ENCODE measurements at places on chromosomes 2 and 18. TPM values are rescaled to one million over a fixed set of nuclear protein-coding genes. Genes with fewer than 3 reads are reported as not detected.

NEURL3 gene
- total RNA-seq = 1.2 TPM

SERPINB5 gene
- not detected for total RNA-seq

TMEM247 gene
- total RNA-seq = not detected

NT5DC4 gene
- total RNA-seq = not detected

RBBP8 gene
- total RNA-seq = 62.8 TPM

ADAM23 gene
- total RNA-seq = 0.18 TPM

GPR45 gene
- total RNA-seq = not detected

SETBP1 gene
- total RNA-seq = 0.23 TPM

NETO1 gene
- total RNA-seq = not detected

LINC00305 gene
- total RNA-seq = not detected

NEU2 gene
- total RNA-seq = not detected

VWA3B gene
- total RNA-seq = not detected

UPP2 gene
- not detected for total RNA-seq

ALK gene
- not detected for total RNA-seq

- DNase-seq = no peak
Measured at GRCh38 chr18:69838620-69839411, 108.9 kb downstream of the CD226 start.

GRCh38 chr2:162025121-162025911 is 48.7 kb downstream of the DPP4 start:
- DNase-seq = no peak

DNA sequence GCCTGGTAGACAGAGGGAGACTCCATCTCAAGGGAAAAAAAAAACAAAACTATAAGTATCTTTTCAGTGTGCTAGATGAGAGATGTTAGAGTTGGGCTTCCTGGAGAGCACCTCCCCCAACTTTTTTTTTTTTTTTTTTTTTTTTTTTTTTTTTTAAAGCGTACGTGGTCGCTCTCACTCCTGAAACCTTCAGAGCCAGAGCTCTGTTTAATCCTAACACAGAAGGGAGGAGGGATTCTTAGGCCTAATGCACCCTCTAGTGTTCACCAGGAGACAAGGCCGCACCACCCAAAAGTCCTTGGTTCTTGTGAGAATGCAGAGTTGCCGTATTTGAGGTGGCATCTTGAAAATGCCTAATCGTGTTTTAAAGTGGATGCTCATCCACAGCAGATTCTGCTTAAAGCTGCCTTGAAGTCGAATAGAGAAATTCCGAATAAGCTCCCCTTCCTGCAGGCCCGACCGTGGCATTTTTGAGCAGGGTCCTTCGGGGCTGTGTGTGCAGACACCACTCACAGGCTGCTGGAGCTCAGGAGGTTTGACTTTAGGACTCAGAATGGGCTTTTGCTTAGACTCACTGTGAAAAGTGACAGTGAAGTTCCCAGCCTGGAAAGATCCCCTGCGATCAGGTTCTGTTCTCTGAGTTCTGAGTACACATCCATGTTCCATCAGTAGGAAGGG is 252.6 kb downstream of the AGAP1 start:
- DNase-seq = peak; percentile 50

DNA sequence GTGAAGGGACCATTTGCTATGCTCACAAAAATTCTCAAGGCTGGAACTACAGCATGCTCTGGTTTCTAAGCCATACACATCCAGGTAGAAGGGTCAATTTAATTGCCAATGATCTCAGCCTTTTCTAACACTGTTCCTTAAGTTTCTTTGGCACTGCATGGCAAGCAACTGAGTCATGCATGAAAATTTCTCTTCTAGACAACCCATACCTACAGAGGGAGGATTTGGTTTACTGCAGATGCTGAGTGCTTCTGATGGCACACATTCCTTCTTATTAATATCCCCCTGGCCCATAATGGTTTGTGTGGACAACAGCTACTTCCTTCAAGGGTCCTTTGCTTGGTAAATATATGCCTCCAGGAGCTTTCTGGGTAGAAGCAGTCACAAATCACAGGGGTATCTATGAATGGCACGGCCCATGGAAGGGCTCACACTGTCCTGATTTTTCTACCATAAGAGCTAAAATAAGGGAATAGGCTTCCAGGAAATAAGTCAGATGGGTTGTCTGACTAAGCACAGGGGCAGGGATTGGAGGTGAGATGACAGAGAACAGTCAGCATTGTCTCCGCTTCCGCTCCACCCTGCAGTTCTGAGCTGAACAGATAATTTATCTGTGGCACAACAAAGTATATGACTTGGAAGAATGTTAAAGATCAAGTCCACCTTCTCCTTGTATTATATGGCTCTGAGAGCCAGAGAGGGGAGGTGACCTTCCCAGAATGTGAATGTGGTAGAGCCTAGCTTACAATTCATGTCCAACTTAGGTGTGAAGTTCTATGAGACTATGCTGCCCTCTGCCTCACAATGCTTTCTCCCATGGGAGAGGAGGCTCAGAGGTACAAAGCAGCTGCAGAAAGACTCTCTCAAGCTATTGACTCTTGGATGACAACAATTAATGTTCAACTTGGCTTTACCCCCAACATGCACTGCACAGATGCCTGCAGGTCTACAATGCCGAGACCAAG is 199.2 kb upstream of the TNP1 start:
- DNase-seq = no peak

GRCh38 chr2:3876685-3877084 is 173.3 kb downstream of the DCDC2C start:
- DNase-seq = no peak

- no peak for DNase-seq
Measured at GRCh38 chr2:47658646-47659320, 124.2 kb upstream of the MSH6 start.

DNA sequence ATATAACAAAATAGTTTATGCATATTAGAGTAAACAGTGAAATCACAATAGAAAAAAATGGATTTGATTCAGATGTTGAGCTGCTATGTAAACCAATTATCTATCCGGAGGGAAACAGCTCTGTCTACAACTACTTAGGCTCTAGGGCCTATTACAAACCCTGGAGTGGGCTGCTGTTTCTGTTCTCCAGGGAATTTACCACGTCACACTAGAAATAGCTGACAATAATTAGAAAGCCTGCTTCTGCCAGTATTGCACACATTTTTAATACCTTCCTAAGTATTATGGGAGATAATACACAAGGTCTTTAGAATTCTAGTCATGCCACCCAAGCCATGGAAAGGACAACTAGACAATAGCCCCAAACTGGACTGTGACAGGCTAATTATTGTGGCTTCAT is 411.1 kb downstream of the FIGN start:
- no peak for DNase-seq

DNA sequence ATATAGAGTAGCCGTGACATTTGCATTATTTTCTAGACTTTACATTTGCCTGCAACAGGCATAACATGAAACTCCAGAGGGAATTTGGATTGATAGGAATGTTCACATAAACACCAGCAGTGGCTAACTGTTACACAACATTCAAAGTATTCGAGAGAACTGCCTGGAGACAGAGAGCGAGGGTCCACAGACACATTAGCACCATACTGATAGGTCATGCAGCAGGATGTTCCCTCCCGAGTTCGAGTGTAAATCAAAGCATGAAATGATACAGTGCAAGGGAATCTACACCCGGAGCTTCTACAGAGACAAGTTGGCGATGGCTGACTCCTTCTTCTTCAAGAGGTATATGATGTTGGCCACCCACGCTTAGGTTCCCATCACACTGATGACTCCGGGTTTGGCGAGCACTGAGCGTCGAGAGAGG is 89.5 kb downstream of the COL6A3 start:
- DNase-seq = no peak

DNA sequence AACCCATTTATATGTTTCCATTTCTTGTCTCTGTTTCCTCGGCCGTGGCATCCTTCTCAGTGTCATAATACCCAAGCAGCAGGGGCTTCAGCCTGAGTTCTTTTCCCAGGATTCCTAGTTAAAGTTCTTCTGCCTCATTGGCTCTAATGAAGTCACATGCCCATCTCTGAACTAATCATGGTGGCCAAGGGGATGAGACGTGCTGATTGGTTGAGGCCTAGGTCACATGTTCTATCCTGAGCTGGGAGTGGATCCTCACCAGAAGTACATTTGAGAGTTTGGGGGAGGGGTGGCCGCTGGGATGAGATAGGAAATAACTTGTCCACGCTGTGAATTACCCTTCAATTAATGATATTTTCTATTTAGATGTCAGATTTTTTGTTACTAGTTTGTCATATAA is 3.8 kb upstream of the UGT1A5 start:
- DNase-seq = no peak

DNA sequence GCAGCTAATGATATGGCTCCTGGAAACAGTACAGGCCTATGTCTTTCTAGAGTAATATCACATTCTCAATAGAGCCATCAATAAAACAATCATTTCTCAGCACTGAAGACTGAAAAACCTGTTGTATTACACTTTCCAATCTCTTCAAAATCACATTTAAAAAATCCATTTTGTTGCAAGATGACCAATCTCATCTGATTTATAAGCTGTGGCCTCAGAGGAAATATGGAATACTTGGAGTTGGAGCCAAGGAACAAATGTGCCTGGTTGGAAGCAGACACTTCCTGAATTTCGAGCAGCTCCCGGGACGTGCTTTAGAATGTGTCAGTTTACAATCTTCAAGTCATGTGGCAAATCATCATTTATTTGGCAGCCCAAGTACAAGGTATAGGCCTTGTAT is 114.5 kb downstream of the ADCYAP1 start:
- DNase-seq = no peak

GRCh38 chr18:60446821-60447220 is 74.2 kb upstream of the MC4R start:
- DNase-seq = no peak

- no peak for DNase-seq
Measured at GRCh38 chr2:38406597-38407110, 29.6 kb upstream of the ATL2 start.

DNA sequence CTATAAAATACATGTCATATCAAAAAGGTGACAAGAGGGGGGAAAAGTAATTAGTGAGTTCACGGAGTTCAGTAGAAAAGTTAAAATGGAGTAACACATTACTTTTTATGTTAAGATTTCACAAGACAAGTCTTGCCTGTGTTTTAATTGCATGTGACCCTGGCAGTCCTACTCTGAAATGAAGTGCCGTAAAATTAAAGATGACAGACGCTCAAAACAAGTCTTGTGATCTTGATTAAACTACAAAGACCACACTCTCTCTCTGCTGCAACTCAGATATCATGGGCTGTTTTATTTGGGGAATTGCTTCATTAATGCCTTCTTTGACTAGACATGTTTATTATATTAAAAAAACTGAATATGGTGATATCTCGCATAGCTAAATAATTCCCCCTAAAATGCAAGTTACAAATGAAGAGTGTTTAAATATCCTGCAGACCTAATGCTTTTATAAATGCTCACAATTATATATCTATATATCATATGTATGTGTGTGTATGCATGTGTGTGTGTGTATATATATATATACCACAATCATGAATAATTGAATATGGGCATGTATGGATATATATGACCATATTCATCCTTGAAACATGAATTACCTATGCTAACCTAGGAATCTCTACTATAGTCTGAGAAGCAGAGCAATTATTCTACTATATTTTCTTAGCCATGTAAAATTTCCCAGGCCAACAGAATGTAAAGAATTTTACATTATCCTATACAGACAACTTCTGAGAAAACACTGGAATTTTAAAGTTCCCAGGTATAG is 647.5 kb downstream of the ARHGAP15 start:
- DNase-seq = no peak

GRCh38 chr2:105824446-105824845 is 79.7 kb downstream of the NCK2 start:
- no peak for DNase-seq

- no peak for DNase-seq
Measured at GRCh38 chr2:167289651-167290410, 401.6 kb downstream of the XIRP2 start.

- no peak for DNase-seq
Measured at GRCh38 chr2:217523286-217523685, 479.5 kb downstream of the TNS1 start.

DNA sequence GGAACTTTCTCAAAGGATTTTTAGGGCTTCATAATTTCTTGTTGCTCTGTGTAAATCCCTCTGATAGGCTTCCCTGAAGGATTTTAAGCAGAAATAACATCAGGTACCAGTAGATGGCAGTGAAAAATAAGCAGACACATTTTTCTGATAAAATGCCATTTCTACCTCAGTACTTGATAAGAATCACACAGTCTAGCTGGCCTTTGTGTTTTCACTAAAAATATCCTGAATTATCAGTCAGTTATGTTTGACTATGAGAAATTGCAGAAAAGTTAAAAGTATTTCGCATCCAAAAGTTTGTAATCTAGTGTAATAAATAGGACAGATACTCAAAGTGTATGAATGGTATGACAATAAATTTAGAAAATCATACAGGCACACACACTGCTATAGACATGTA is 68.7 kb downstream of the DNAJC10 start:
- no peak for DNase-seq

- no peak for DNase-seq
Measured at GRCh38 chr2:13481201-13481600, 764.5 kb downstream of the TRIB2 start.

DNA sequence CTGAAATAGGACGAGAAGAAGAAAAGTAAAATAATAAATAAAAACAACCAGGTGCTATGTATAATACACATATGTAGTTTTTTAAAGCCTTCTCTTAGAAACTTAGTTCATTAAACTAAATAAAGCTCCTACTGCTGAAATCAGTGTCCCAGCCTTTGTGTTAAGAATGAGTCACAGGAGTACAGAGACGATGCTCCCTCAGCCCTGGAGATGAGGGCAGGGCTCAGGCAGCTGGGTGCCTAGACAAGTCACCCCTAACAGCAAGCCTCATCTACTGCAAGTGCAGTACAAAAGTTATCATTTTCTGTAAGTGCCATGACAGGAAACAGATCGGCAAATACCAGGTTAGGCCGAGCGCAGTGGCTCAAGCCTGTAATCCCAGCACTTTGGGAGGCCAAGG is 18.2 kb downstream of the KIDINS220 start:
- DNase-seq = no peak

- no peak for DNase-seq
Measured at GRCh38 chr2:66839551-66840320, 404.8 kb downstream of the MEIS1 start.

DNA sequence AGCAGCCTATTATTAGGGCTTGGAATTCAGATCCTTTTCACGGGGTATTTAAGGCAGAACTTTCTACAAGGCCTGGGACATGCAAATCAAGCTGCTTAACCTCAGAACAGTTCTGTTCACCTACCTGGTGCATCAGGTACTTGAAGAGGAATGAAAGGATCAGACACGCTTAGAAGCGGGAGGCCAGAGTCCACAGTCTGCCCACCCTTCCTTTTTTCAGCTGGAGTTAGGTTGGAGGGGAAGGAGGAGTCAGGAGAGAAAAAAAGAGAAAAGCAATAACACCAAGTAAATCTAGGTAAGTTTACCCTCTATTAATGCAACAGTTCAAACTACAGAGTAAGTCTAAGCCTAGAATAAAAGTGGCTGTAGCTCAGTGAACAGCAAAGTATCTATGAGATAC is 58.6 kb upstream of the NFU1 start:
- no peak for DNase-seq

DNA sequence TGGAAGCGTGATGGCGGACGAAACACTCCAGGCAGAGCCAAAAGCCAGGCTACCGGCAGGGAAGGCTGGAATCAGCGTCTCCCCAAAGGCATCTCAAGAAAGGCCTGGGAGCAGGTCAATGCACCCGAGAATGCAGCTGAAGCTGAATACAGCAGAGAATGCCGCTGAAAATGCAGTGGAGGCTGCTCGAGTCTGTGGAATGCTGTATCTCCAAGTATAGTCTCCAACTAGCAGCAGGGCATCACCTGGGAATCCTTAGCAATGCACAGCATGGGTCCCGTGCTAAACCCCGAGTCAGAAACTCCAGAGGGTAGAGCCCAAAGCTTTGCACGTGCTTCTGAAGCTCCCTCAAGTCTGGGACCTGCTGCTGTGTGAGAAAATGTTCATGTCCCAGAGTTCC is 191.1 kb upstream of the ALKAL2 start:
- no peak for DNase-seq

- no peak for DNase-seq
Measured at GRCh38 chr2:241363426-241363825, 7.3 kb downstream of the FARP2 start.
